ENCODE measurements at places on chromosomes 2 and 18.

DNA sequence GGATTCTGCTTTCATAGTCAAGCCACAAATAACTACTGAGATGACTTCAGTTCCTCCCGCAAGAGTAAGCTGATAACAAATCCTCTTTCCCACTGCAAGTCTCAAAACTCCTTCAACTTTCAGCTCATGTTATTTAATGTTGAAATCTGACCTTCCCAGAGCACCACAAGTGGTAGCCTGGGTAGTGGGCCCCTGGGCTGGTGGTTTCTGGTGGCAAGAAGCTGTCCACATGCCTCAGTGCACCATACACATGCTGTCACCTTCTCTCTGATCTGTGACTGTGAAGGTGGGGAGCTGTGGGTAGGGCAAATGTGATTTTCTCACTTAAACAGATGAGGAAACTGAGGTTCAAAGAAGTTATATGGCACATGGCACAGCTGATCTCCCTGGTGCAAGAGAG is 246.1 kb upstream of the EPAS1 start:
- no peak for DNase-seq

DNA sequence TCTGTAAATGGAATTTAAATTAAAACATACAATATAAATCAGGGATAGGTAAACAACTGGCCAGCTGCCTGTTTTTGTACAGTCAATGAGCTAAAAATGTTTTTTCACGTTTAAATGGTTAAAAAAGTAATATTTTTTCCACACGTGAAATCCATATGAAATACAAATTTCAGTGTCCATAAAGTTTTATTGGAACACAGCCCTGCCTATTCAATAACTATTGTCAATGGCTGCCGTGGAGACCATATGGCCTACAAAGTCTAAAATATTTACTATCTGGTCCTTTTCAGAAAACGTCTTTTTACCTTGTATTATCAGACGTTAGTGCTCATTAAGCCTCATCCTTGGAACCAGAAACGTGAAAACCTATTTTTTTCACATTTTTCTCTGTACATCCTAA is 1.3 kb downstream of the TMEM17 start:
- no peak for DNase-seq

DNA sequence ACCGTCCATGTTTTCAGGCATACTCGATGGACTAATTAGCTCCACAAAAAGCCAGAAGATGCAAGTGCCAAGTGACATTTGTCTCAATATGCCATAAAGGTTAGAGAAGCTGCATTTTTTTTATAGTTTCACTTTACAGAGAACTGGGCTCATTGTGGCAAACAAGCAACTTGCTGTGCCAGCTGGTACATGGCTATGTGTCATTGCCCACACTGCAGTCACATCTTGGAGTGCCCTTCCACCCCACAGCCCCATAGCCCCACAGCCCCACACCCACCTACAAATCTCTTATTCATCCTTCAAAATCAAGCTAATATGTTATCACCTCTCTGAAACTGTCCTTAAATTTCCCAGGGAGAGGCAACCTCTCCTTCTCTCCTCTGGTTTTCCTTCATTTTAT is 451.9 kb downstream of the ARHGAP15 start:
- no peak for DNase-seq

DNA sequence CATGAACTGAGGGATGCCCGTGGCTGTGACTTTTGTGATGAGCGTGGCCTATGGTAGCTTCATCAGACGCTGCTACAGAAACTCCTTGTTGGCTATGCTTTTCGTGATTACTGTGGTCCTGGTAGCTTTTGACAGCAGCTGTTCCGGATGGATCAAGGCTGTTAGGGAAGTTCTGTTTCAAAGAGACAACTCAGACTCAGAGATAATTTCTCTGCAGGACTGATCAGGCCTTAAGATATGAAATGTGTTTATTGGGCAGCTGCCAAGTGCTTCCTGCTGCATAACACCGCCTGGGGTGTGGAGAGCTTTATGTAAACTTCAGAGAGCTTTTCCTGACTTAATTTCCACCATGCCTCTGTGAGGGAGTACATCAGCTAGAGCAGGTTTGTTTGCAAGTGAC is 243.8 kb downstream of the TSN start:
- no peak for DNase-seq

GRCh38 chr2:189498205-189498604 is 56.9 kb downstream of the WDR75 start:
- no peak for DNase-seq

- DNase-seq = no peak
Observed at GRCh38 chr18:49201464-49201863, 250.7 kb upstream of the SMAD7 start.

DNA sequence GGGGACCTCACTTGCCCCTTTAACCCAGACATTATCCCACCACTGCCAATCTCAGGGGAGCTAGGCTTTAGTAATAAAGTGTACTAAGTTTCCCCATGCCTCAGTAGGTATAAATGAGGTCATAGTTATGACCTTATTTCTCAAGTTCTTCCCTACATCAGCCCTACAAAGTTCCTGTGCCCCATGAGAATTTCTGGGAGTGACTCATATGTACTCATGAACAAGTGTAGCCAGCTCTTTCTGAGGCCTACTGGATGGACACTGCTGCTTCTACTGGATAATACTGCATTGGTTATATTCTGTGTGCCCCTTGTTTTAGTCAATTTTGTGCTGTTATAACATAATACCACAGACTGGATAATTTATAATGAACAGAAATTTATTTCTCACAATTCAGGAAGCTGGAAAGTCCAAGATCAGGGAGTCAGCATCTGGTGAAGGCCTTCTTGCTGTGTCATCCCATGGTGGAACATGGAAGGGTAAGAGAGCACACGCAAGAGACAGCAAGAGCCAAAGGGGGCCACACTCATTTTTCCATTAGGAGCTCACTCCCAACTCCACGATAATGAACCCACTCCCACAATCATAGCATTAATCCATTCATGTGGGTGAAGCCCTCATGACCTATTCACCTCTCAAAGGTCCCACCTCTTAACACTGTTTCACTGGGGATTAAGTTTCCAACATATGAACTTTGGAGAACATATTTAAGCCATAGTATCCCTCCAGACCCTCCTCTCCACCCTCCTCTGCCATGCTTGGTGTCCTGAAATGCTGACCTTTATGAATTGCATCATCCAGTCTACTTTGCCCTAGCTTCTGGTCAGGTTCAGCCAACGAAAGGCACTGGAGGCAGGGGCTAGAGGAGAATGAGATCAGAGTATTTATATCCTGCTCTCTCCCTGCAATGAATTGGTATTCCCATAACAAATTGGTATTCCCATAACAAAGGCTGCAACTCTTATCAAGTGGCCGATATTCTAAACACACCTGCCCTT is 25.4 kb upstream of the ST3GAL5 start:
- DNase-seq = peak; percentile 81

- no peak for DNase-seq
Observed at GRCh38 chr18:370751-371608, 103.1 kb upstream of the THOC1 start.

GRCh38 chr2:73162856-73163391 is 39.5 kb upstream of the NOTO start:
- no peak for DNase-seq

DNA sequence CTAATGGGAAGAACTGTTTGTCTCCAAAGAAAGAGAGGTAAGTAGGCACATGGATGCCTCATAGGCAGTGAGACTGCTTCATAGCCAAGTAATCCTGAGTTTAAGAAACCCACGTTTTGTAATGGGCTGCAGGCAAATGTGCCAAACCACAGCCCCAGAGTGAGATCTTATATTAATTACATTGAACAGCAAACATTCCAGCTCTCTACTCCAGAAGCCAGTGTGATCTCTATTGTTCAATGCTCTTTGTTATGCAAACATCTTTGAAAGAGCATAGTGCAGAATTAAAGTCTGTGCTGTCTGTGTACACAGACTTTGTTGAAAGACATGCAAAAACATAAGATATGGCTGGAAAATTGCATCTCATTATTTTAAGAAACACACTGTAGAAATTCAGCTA is 720.8 kb upstream of the REG3G start:
- no peak for DNase-seq

DNA sequence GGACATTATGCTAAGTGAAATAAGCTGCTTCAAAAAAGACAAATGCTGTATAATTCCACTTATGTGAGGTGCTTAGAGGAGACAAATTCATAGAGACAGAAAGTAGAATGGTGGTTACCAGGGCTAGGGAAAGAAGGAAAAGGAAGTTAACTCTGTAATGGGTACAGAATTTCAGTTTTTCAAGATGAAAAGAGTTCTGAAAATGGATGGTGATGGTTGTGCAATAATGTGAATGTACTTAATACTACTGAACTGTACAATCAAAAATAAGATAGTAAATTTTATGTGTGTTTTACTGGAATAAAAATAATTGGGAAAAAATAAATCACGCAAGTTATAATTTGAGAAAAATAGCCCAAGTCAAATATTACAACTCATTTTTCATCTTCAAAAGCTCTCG is 27.5 kb downstream of the ARHGAP25 start:
- no peak for DNase-seq

DNA sequence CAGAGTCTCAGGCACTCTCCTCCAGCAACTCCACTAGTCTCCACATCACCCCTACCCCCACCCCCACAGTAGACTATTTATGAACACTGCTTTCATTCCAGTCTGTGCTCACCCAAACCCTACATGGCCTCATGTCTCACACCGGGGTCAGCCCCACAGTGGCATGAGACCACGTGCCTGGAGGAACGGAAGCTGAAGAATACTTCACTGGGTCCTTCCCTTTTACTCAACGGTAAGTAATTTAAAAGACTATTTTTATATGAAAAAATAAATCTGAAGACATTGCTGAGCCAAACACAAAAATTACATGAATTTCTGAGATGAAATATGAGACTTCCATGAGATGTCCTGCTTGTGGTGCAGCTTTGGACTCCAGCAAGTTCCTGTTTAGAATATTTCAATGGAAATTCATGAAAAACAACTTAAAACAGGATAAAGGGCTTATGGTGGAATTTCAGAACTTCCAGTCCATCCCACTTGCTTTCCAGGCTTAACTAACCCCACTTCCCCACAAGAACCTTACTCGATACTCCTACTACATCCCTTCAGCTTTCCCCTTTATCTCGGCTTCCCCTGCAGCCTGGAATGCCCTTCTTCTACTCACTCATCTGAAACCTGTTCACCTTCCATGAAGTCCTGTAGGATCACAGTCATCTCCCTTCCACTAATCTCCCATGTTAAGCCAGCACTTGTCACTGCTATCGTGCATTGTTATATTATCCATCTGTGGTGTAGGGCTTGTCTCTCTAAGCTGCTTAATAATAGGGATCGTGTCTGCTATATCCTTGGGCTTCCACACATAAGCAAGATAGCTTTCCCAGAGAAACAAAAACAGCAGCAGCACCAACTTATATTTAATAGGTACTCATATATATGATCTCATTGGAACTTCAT is 47.9 kb downstream of the SLC14A1 start:
- DNase-seq = no peak

- DNase-seq = no peak
Observed at GRCh38 chr2:179455172-179455524, 190.5 kb upstream of the SESTD1 start.

DNA sequence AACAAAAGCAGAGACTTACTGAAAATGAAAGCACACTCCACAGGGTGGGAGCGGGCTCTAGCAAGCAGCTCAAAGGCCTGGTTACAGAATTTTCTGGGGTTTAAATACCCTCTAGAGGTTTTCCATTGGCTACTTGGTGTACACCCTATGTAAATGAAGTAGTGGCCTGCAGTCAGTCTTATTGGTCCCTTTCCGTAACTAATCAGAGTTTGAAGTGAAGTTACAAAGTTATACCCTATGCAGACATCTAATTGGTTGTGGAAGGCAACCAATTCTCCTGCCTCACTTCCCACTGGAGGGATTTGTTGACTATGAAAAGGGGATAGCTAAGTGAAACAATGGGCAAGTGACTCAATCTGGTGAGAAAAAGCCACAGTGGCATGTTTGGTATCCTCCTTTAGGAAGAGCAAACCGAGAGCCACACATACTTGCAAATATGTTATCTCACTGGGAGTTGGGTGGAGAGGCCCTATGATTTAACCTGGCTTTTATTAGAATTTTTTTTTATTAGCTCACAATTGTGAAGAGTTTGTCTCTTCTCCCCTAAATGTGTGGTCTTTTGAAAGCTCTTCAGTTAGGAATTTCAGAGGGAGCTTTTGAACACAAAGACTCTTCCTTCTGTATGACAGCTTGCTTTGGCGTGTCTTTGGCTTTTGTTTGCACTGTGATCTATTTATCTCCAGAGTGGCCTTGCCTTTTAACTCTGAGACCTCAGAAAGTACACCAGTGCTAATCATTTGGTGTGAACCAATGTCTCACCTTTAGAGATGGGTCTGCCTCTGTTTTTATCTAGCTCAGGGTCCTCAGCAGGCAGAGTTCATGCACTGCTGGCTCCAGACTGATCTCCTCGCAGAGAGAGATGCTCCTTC is 69.6 kb downstream of the MAP4K4 start:
- peak; percentile 84 for DNase-seq

- no peak for DNase-seq
Observed at GRCh38 chr2:204472375-204472774, 72.9 kb upstream of the PARD3B start.

- DNase-seq = no peak
Observed at GRCh38 chr18:77140439-77141109, 8.0 kb upstream of the MBP start.

- no peak for DNase-seq
Observed at GRCh38 chr2:15776629-15776919, 163.8 kb upstream of the MYCN start.

DNA sequence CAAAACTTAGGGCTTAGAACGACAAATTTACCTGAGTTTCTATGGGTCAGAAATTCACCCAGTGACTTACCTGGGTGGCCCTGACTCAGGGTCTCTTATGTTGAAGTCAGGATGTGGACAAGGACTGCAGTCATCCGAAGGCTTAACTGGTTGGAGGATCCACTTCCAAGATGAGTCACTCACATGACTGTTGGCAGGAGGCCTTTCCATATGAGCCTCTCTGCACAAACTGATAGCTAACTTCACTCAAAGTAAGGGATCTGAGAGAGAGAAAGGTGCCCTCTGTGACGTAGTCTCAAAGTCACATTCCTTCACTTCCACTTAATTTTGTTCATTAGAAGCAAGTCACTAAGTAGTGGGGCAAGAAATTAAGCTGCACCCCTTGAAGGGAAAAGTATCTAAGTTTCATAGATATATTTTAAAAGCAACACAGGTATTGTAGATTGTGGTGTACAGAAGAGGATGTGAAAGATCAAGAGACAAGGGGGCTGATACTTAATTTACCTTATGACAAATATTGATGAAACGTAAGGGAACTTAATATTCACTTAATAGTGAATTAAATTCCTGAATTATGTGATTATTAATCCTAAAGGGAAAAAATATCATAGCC is 48.4 kb downstream of the TANK start:
- DNase-seq = peak; percentile 88

GRCh38 chr2:20942646-20943125 is 101.2 kb downstream of the APOB start:
- DNase-seq = no peak

DNA sequence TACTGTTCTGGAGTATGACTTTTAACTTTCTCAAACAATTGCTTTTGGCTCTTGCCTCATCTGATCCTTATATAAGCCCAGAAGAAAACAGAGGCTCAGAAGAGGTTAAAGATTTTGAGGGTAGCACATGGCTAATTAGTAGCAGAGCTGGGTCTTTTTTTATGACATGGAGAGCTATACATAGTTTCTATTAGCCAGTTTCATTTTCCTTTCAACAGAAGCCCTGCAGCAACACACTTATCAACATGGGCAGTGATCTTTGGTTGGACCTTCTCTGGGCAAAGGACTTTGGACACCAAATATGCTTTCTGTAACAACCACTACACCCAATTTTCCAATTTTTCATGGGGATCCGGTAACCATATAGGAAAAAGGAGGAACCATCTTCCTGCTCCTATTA is 64.9 kb downstream of the NCKAP5 start:
- DNase-seq = no peak
